ENCODE measurements at places on chromosomes 3 and 15.

DNA sequence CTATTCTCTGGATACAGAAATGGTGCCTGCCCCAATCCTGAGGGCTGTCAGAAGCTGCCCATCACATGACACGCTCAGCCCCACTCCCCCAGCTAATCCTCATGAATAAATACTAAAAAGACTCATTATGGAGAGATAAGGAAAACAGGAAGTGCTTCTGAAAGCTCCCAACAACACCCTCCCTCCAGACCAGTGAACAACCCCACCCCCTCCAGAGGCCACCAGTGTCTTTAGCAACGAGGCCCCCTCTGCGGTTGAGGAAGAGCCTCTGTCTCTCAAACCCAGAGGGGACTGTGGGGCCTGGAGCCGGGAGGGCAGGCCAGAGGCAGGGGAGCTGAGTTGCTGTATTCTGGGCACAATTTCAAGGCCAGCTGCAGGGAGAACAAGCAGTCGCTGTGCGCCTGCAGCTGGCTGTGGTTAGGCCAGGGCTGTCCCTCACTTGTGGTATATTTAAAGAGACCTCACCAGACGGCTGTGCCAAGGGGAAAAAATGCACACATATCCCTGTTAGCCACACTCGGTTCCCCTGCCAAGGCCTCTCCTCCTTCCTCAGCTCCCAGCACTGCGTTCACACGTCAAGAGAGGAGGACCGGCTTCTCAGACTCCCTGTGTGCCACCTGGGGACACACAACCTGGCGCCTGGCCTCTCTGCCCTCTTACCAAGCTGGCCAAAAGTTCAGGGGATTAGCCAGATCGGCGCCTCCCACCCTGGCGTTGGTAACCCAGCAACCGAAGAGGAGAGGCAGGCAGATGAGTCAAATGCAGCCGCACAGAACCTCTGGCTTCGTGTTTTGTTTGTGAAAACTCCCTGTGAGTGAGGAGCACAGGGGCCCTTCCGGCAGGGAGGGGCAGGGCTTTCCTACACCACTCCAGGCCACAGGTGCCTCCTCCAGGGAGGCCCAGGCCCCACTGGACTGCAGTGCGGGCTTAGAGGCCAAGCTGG lies 101.2 kb upstream of the ETV5 start:
- DNase-seq: peak; percentile 66

DNA sequence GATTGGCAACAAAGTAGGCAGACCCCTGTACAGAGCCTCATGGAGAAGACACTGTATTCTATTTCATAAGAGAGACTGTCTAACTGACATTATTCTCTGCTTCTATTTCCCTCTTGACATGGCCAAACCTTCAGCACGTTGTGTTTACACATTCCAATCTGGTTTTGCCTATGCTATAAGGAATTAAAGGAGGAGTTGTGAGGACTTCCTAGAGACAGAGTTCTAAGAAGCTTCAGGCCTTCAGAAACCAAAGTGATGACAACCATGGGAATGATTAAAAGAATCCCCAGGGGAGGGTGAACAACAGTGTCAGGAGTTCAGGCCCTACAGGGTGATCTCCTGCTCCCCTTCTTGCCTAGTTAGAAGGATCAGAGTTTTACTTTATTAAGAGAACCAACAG lies 44.9 kb upstream of the CAPN7 start:
- no peak for DNase-seq

DNA sequence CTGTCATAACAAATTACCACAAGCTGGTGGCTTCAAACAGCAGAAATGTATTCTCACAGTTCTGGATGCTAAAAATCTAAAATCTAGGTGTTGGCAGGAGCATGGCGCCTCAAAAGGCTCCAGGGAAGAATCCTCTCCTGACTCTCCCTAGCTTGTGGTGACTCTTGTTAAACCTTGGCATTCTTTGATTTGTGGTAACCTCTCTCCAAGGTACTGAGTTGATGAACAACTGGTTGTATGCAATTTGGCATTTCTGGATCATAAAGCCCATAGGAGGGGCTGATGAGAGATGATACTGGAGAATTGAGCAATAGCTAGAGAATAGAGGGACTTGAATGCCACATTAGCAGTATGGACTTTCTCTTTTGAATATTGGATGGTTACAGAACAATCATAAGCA lies 821.8 kb downstream of the TBL1XR1 start:
- no peak for DNase-seq

DNA sequence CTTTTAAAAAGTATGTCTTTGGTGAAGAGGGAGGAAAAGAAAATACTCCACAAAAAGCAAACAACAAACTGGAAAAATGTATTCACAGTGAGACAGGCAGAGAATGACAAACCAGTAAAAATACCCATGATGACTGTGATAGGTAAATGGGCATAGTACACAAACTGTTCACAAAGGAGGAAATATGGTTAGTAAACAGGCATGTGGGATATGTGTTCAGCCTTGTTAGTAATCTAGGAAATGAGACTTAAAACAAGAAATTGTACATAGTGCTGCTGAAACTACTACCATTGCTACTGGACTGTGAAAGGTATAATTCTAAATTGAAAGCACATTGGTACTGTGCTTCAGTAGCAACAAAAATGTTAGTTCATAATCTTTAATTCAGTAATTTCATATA lies 50.1 kb downstream of the UBE2E2 start:
- DNase-seq: no peak

- DNase-seq: no peak
These were observed 40.9 kb downstream of the SNX4 start for GRCh38 chr3:125479091-125479490.

- DNase-seq: no peak
These were observed 62.0 kb downstream of the RPL22L1 start for GRCh38 chr3:170808041-170808440.

GRCh38 chr3:51967384-51968169 lies at the start of gene PCBP4:
Gene PCBP4, minus strand, starts transcription at chr3:51967454. Its CDS starts 6,214 bp downstream, at chr3:51961240.
- DNase-seq: peak; percentile 78

DNA sequence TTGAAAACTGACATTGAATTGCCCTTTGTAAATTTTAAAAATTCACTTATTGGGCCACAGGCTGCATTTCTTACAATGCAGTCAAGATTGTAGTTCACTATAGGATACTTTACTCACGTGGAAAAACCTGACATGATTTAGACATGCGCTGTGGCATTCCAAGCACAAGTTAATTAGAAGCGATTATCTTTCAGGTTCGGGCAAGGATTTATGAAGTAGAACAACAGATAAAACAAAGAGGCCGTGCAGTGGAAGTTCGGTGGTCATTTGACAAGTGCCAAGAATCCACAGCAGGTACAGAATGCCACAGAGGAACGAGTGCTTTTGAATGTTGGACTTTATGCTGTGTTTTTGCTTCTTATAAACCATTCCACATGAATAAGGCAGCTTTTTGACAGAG lies 37.8 kb downstream of the GPR171 start:
- DNase-seq: no peak

DNA sequence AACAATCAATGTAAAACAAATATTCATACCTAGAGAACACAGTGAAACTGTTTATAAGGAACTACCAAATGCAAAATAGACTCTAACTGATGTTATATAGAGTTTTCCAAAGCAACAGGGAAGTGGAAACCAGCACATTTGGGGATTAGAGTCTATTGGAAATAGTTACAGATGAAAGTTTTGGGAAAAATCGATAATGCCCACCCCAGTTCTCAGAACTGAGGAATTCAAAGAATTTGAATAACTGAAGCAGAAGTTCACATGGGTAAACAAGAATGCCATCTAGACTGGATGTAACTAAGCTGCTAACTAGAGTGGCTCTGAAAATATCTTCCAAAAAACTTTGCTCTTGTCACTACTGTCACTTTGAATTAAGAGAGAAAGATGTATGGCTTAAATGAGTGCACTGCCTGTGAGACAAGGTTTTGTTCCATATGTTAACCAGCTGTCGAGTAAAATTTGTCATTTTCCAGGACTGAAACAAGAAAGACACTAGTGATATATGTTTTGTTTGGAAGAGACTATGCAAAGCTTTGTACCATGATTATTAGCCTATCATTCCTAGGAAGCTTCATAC lies 9.2 kb upstream of the DENND4A start:
- DNase-seq: no peak

DNA sequence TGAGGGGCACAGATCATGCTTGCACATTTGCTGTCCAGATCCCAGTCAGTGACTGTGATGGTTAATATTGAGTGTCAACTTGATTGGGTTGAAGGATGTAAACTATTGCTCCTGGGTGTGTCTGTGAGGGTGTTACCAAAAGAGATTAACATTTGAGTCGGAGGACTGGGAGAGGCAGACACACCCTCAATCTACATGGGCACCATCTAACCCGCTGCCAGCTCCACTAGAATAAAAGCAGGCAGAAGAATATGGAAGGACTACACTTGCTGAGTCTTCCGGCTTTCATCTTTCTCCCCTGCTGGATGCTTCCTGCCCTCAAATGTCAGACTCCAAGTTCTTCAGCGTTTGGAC lies 5.1 kb downstream of the GP9 start:
- DNase-seq: no peak
